ENCODE measurements at places on chromosomes 2 and 18. TPM values are rescaled to one million over a fixed set of nuclear protein-coding genes. Genes with fewer than 3 reads are reported as not detected.

DNA sequence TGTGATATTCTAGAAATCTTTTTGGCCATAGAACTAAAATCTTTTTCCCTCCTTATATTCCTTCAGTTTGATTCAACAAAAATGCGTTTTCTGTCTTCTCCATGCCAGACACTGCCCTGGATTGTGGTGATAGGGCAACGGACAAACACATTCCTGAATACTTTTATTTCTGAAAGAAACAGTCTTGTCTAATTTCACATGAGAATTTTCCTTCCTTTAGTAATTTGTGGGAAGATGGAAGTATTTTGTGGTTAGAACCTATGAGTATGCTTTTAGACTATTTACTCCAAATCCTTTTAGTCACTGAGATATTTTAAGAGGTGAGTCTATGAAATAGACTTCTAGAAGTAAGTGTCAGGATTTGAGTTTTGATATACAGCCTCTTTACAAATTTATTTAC lies 49.6 kb downstream of the COL5A2 start:
- DNase-seq, result no peak

- no peak for DNase-seq
Measured at GRCh38 chr2:153163055-153163454, 315.5 kb downstream of the RPRM start.

- DNase-seq, result no peak
Measured at GRCh38 chr2:446303-446874, 158.5 kb upstream of the ALKAL2 start.

GRCh38 chr2:223008162-223008561 lies 43.8 kb upstream of the KCNE4 start:
- no peak for DNase-seq

The ZSWIM2 gene
- total RNA-seq, result not detected

GRCh38 chr2:160816916-160817499 lies 323.4 kb upstream of the RBMS1 start:
- no peak for DNase-seq

GRCh38 chr2:230666885-230667712 lies 45.5 kb upstream of the CAB39 start:
- DNase-seq, result no peak

DNA sequence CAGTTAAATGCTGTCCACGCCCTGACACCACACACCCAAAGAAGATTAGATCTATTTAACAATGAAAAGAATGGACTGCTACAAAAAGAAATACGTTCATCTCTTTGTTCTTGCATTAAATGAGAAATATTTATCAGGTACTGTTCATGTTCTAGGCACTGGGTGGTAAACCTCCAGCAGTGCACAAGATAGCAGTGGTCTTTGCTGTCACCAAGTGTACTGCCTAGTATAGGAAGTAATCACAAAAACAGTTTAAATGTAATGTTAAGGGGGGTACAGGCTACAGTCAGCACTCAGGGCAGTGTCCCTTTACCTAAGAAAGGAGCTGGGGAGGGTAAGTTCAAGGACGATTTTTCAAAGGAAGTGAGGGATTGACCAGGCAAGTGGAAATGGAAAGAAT lies 443.6 kb downstream of the PARD3B start:
- DNase-seq, result no peak

The NEB gene
- 1.5 TPM for total RNA-seq

The TMEM198 gene
- 0.29 TPM for total RNA-seq

The EVX2 gene
- not detected for total RNA-seq

The MOB4 gene
- total RNA-seq, result 32.3 TPM

The KIF1A gene
- total RNA-seq, result 1.2 TPM

DNA sequence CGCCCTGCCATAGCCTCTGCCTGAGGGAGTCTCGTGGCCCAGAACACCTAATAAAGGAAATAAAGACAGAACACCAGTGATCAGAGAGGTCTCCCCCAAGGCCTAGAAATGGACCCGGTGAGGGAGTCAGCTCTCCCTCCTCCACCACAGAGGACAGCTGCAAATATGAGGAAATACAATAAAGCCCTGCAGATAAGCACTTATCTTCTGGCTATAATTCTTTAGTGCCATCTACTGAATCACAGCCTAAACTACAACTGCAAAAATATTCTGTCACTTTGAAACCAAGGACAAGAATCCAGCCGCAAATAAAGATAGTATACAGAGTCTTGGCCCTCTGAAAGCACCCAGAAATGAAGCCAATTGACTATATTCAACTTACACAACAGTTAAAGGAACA lies 42.4 kb upstream of the TACR1 start:
- no peak for DNase-seq

DNA sequence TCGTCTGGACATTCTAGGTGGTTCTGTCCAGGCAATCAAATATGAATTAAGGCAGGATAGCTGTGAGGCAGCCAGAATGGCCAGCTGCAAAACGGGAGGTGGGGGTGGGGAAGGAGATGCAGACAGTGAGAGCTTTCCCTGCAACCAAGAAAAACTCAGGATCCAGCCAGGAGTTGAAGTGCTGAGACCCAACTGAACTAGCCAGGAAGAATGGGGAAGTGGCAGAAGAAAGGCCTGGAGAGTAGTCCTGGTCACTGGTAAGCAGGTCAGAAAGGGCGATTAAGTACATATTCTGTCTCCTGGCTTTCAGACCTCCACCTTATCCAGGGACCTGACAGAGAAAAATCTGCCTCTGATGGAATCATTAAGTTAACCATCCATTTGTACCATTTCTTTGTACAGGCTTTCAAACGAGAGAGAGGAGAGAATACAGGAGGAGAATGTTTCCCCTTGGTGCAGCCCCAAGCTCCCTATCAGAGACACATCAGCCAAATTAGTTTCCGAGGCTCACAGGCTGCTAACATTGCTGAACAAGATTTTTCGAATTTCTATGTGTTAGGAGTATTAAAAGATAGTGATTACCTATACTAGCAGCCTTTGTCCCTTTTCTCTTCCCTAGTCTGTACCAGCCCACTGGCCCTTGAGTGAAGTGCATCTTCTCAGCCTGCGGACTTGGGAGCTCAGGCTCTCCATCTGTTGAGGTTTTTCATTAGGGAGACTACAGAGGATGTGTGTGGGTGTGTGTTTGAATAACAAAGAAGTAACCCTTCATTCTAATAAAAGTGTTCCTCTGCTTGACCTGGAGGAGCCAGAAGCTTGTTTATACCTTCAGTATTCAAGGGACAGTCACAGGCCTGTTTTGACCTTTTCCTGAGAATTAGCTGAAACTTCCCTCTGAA lies 12.5 kb upstream of the HOXD1 start:
- DNase-seq, result no peak

GRCh38 chr2:6650311-6650710 lies 215.4 kb downstream of the CMPK2 start:
- no peak for DNase-seq

GRCh38 chr2:27214941-27215340 lies 2.2 kb upstream of the CAD start:
- DNase-seq, result no peak

The UNC80 gene
- 0.06 TPM for total RNA-seq

GRCh38 chr2:207155516-207156444 lies 10.0 kb downstream of the KLF7 start:
- DNase-seq, result no peak
